Stimulated activated CD8-positive, alpha-beta memory T cell treated with anti-CD3 and anti-CD28 coated beads, Interleukin-7, amount 100 ng/mL, for 48 hours (primary cell): ENCODE measurements at places on chromosomes 5 and 9.

- DNase-seq, result no peak
Measured at GRCh38 chr5:97629276-97629675, 446.2 kb upstream of the RIOK2 start.

DNA sequence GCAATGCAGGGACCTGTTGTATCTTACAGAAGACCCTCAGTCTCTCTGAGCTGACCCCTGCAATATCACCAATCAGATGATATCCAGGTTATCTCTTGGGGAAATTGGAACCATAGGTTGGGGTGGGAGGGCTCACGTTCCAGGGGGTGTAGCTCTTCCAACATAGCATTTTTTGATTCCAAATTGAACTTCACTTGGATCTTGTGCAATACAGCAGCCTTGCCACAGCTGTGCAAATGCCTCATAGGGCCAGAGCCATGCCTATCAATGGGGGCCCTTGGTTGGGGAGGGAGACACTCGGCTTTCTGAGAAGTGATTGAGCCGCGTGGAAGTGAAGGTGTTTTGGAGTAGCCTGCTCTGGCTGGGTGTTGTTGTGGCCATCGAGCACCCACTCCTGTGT lies 117.2 kb upstream of the PITX1 start:
- DNase-seq, result no peak

DNA sequence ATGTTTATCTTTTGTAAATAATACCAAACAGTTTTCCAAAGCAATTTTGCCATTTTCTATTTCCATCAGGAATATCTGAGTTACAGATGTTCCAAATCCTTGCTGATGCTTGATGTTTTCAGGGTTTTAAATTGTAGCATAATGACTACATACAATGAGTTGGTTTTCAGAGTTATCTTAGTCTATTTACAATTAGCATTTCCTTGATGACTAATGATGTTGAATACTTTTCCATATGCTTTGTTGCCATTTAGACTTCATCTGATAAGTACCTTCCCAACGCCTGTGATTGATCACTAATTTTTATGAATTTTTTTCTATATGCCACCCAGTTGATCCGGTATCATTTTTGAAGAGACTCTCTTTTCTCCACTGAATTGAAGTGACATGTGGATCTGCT lies 102.3 kb downstream of the SLC25A46 start:
- no peak for DNase-seq

DNA sequence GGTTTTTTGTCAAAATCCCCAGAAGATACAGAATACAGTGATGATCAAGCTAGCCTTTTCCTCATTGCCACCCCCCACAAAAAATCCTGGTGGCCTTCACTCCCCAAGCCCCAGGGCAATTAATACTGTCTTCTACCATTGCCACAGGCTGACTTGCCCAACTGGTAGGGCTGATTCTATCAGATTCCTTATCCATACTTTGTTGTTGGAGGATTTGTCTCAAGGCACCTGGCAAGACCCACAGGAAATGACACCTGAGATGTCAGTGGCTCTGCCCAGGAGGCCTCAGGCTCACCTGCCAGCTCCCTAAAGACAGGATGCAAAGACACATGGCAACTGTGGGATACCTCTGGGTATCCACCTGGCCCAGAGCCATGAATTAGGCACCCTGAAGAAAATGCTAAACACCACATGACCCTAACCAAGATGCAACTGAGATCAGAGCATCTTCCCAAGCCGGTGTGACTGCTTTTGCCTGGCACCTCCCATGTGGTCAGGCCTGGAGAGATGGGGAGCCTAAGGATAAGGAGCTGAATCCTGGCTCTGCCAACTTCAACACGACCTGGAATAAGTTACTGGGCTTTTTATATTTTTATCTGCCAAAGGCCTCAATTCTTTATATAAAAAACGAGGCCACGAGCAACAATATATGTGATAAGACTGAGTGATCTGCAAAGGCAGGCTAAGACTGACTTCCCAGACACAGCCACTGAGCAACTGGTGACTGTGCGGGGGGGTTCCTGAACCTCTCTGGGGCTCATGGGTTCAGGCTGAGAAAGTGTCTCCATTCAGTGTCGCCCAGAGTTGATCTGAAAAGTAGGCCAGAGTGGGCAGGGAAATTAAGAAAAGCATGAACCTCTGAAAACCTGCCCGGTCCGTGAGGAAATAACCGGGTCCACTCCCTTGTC lies 944 bp downstream of the ATOX1 start:
- no peak for DNase-seq

- DNase-seq, result no peak
Measured at GRCh38 chr5:97874491-97874890, 691.4 kb upstream of the RIOK2 start.

DNA sequence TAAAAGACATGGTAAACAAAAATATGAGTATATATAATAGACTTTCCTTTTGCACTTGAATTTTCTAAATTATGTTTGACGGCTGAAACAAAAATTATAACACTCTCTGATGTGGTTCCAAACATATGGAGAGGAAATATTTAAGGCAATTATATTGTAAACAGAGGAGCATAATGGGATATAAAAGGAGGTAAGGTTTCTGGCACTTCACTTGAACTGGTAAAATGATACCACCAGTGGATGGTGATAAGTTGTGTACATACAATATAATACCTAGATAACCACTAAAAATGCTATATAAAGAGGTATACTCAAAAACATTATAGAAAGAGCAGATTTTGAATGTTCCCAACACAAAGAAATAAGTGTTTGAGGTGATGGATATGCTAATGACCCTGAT lies 192.9 kb upstream of the RAD23B start:
- no peak for DNase-seq

DNA sequence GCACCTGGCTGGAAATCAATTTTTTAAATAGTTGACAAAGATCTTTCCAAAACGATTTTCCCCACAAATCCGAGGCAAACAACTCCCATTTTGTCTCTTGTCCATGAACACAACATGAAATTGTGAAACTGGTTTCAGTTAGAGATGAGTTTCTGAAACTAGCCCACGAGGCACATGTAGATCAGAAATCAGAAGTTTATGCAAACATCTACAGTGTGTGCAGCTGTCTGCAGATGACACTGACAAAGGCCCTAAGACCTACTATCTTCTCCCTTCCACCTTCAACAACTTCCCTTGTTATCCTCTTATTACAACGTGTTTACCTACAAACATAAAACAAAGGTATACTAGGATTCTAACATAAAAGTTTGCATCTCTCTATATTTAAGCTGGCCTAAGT lies 183.3 kb downstream of the DIRAS2 start:
- DNase-seq, result no peak

GRCh38 chr5:120314191-120314590 lies 149.9 kb upstream of the PRR16 start:
- DNase-seq, result no peak
